Foreskin keratinocyte (primary cell): ENCODE measurements at places on chromosomes 16 and 17. TPM values are rescaled to one million over a fixed set of nuclear protein-coding genes. Genes with fewer than 3 reads are reported as not detected.
A peak's percentile ranks its signal among the peaks of the same experiment; 100 is the strongest.

DNA sequence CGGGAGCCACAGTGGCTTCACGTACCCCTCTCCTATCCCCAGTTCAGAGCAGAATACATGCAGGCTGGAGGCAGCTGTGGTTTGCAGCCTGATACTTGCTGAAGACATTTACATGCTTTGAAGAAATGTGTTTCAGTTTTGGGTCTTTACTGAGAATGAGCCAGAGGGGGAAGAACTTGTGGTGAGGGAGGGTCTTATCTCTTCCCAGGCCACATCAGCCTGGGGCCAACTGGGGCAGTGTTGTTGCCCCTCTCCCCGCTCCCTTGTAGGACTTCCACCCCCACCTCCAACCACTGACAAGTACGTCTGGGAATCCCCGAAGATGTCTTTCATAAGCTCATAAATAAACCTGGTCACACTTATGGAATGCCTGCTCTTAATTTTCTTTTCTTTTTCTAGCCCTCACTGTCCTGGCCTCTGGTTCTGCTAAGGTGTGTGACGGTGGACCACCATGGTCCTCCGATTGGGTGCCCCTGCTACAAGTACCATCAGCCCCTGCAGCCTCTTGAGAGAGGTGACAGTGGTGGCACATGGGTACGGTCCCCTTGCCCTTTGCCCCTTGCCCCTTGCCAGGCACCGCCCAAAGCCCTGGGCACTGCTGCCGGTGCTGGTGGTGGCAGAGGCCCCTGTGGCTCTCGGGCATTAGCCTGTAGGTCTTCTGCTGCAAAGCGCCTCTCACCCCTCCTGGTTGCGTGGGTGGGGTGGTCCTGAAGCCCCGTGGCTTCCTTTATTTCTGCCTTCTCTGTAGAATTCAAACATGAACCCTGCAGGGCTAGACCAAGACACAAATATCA is 144.8 kb upstream of the RPH3AL start:
- no peak for DNase-seq

GRCh38 chr17:47851764-47852112 is 775 bp upstream of the SP6 start:
- DNase-seq = no peak

GRCh38 chr17:10156948-10157607 is 41.3 kb downstream of the GAS7 start:
- DNase-seq = no peak

- peak; percentile 47 for DNase-seq
Measured at GRCh38 chr17:78168903-78169793, 767 bp downstream of the SYNGR2 start.

GRCh38 chr16:74617206-74617788 is 10.4 kb upstream of the GLG1 start:
- no peak for DNase-seq

DNA sequence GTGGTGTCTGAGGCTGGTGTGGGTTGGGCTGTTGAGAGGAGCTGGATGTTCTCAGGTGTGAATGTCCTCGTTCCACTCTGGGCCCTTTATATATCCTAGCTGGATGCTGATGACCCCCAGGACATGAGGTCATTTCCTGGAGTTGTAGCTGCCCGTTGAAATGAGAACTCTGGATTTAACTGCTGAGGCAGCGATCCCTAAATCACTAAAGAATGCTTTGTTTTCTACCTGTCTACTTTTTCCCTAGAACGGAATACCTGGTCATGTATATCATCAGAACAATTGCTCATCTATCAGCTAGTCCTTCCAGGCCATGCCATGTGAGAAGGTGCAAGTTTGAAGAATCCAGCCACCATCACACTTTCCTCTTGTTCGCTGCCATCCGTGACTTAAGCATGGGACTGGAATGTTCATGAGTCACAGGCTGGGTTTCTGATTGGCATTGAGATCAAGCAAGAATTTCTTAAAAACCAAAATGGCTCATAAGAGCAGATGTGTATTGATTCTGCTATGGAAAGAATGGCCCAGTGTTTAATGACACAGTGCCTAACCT is at the start of gene KRTAP2-3:
Gene KRTAP2-3, minus strand, starts transcription at position 63 of the 553 bp plus-strand sequence. CDS start 64 bp downstream, outside the sequence.
- DNase-seq = peak; percentile 99

- peak; percentile 51 for DNase-seq
Measured at GRCh38 chr17:56679115-56679776, 85.7 kb downstream of the NOG start.

DNA sequence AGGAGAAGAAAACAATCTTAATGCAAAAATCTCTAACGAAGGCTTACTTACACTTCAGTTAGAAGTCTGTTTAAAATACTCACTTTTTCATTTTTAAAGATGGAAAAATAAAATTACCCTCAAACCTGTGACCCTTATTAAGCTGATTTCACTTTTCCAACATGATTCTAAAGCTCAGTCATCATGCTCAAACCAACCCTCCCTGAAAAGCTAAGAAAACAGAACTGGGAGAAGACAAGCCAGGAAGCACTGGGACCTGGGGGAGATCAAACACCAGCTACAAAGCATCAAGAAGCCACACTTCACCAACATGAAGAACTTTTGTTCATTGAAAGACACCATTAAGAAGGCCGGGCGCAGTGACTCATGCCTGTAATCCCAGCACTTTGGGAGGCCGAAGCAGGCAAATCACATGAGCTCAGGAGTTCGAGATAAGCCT is 88.8 kb downstream of the LITAF start:
- DNase-seq = peak; percentile 32

- peak; percentile 43 for DNase-seq
Measured at GRCh38 chr17:9306086-9306485, 269.5 kb downstream of the STX8 start.

DNA sequence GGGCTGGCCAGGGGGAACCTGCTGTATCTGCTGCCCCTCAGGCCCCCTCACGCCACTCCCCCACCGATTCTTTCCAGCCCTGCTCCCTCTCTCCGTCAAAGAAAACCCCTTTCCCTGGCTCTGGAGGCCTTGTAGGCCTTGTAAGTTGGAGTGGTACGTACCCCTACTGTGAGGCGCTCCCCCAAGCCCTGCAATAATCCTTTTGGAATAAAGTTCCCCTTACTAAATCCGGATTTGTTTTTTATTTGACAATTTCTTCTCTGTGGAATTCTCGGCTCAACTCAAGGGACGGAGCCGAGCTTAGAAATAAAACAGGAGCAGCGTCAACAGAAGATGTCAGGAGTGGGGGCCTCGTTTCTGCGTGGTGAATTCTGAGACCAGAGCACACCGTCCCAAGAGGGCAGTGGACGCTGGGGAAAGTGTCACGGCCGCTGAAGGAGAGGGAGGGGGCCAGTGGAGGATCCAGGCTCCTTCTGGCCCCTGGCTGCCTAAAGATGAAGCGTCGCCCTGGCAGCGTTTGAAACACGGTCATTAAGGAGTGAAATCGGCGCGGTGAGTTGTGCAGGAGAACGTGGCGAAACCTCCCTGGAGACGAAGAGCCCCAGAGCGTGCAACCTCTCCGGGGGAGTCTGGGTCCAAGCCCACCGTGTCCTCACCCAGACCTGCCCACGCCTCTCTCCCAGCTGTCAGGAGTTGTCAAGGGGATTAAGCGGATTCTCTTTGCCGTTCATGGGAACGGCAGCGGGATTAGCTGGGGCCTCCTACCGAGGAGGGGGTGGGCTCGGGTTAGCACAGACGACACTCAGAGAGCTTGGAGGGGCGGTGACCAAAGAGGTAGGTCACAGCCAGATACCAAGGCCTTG is 47.0 kb downstream of the SLC7A5 start:
- no peak for DNase-seq

GRCh38 chr17:1002771-1003555 is 6.0 kb downstream of the TIMM22 start:
- DNase-seq = no peak

- DNase-seq = no peak
Measured at GRCh38 chr16:8120001-8120400, 470.3 kb downstream of the TMEM114 start.

- peak; percentile 90 for DNase-seq
Measured at GRCh38 chr16:87945351-87946042, 5.7 kb upstream of the BANP start.

- DNase-seq = no peak
Measured at GRCh38 chr17:36919407-36919968, 17.8 kb upstream of the LHX1 start.

DNA sequence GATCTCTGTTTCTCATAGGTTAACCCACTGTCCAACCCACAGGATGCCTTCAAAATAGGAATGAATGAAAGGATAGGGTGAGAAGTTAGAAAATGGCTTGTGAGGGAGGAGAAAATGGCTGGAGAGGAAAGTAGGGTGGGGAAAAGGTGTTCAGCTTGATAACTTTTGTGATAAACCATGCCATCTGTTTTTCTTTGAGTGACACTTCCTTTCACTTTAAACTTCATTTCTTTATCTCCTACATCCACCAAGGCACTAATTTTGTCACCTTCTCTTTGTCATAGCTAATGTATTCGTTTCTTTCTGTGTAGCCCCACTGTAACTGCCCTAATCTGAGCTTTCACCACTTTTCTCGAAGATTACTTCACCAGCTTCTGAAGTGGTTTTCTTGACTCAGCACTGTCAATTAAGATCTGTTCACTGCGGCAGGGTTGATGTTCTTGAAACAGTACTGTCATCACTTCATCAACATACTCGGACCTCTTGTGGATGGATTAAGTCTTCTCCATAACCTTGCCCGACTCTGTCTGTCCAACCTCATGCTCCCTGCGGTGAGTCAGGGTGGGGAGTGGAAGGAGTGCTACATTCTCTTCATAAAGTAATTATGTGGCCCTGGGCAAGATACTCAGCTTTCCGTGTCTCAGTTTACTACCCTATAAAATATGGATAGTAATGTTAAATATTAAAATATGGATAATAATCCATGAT is 5.5 kb upstream of the KRT10 start:
- DNase-seq = peak; percentile 81

DNA sequence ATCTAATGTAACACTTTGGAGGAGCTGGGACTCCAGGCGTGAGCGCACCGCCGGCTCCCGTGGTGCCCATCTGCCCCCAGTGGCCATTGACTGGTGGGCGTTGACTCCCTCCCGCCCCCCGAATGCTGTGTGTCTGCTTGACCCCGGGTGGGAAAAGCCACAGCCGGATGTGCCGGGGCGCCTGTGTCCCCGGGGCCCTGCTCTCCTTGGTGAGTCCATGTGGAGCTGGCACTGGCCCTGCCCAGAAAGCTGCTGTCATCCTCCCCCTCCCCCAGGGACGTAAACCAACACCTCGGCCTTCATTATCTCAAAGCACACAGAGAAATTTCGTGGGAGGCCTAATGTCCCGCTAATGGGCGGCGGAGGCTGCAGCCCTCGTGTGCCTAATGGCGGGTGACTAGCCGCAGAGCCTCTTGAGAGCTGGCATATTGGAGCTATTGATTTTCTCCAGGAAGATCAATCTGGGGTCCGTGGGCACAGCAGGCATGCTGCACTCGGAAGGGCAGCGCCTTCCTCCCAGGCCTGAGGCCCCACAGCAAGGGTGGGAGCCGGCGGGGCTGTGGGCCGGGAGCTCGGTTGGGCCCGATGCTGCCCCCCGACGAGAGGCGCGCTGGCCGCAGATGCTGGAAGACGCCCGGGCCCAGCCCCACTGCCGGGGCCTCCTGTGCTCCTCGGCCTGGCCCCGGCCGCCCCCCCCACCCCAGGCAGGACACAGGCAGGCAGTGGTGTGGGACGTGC is 4.0 kb upstream of the PERCC1 start:
- no peak for DNase-seq

- no peak for DNase-seq
Measured at GRCh38 chr16:68345351-68345810, 34.6 kb downstream of the PRMT7 start.

DNA sequence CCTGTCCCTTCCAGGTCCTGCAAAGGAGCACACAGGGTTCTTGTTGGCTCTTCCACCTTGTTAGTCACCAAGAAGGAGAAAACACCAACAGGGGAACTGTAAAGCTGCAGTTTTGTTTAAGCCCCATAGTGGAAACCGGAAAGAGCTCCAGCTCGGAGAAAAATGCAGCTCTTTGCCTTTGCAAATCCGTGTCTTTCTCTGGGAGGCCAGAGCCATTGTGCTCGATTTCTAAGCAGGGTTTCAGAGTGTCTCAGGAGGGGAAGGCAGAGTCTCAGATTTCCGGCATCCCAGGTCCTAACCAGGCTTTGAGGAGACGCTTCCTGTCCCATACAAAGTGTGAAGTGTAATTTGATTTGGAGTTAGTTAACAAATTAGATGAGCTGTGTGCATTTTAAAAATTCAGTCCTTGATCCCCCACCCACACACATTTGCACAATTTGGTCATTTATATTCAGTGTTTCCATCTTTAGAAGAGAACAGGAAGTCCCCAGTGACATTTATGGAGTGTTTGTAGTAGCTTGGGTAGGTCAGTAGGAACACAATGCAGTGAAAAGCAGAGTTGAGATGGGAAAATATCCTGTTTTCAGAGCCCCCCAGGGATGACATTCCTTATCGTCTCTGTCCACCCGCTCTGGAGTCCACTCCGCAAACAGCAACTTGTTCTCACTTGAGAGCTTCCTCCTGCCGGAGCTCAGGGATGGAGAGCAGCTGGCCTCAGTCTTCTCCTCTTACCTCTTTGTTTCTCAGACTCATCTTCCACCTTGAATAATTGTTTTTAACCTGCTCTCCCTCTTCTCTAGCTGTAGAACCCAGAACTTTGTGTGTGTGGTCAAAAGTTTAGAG is 331.9 kb downstream of the SEC14L1 start:
- DNase-seq = no peak

DNA sequence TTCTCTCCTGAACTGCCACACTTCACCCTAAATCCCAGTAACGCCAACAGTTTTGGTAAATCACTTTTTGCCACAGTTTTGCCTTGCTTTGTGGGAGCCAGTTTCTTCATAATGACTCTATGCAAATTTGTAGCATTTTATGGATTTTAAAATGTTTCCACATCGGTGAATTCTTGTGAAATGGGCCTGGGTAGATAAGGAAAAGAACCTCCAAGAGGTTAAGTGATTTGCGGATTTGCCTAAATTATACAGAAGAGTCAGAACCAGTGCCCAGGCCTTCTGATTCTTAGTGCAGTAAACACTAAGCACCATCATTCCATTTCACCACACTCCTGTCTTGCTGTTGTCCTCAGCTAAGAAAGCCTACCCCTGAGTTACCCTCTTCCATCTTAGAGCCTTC is 17.9 kb downstream of the MINK1 start:
- DNase-seq = no peak

GRCh38 chr16:24921229-24921628 is 75.5 kb downstream of the SLC5A11 start:
- DNase-seq = no peak

GRCh38 chr17:40647624-40648383 is at the start of gene SMARCE1:
Gene SMARCE1 (minus strand): TSS chr17:40647818. CDS start chr17:40645802, 2,016 bp downstream.
- DNase-seq = peak; percentile 81

DNA sequence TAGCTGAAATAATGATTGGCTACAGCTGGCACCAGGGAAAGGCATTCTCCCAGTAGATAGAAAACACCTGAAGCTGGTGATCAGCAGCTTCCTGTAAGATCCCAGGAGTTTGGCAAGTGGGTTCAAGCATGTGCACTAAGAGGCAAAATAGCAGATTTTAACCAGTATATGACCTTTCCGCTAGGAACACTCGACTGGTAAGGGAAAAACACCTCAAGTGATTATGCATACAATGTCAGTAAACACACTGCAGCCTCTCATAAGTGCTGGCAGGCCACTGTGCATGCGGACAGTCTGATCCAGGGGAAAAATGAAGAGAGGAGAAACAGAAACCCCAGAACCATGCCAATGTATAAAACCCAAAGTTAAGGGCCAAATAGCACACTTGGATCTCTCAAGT is 49.0 kb upstream of the HLF start:
- no peak for DNase-seq

TEX14 gene
- not detected in 2 replicates for polyA plus RNA-seq

TNFRSF17 gene
- not detected in 2 replicates for polyA plus RNA-seq

SLC16A13 gene
- 6.9 and 10.2 TPM in 2 replicates for polyA plus RNA-seq

OR4D1 gene
- polyA plus RNA-seq = not detected in 2 replicates

ITGAL gene
- polyA plus RNA-seq = not detected in 2 replicates

SLC25A19 gene
- polyA plus RNA-seq = 11.8 and 15.2 TPM in 2 replicates

SLC38A8 gene
- polyA plus RNA-seq = not detected in 2 replicates

KRTAP2-3 gene
- polyA plus RNA-seq = 1.2 and 4.2 TPM in 2 replicates

OR1A1 gene
- not detected in 2 replicates for polyA plus RNA-seq

KRT33A gene
- polyA plus RNA-seq = not detected in 2 replicates

GGA3 gene
- 12.3 and 12.8 TPM in 2 replicates for polyA plus RNA-seq
